CMK (cell line): ENCODE measurements at places on chromosomes 3 and 15.

GRCh38 chr3:67819447-67819846 is 165.0 kb upstream of the SUCLG2 start:
- no peak for DNase-seq

GRCh38 chr3:103052236-103052830 is 617.5 kb downstream of the ZPLD1 start:
- no peak for DNase-seq

DNA sequence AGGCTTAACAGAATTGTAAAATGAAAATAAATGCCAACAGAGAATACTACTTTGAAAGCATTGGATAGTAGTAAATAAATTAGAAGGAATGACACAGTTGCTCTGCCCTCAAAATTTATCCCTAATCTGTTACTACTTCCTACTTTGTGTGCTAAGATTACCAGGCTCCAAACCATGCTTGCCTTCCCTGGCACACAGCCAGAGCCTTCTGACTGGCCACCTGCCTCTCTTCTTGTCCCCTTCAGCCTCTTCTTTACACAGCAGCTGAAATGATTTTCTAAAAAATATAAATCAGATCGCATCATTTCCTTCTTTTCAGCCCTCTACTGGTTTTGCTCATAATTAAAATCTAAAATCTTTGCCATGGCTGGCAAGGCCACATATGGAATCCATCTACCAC is 334.1 kb downstream of the FHIT start:
- no peak for DNase-seq

GRCh38 chr15:79133309-79133708 is 42.7 kb upstream of the RASGRF1 start:
- DNase-seq, result no peak

- DNase-seq, result no peak
Measured at GRCh38 chr15:85545752-85546151, 165.3 kb downstream of the AKAP13 start.

DNA sequence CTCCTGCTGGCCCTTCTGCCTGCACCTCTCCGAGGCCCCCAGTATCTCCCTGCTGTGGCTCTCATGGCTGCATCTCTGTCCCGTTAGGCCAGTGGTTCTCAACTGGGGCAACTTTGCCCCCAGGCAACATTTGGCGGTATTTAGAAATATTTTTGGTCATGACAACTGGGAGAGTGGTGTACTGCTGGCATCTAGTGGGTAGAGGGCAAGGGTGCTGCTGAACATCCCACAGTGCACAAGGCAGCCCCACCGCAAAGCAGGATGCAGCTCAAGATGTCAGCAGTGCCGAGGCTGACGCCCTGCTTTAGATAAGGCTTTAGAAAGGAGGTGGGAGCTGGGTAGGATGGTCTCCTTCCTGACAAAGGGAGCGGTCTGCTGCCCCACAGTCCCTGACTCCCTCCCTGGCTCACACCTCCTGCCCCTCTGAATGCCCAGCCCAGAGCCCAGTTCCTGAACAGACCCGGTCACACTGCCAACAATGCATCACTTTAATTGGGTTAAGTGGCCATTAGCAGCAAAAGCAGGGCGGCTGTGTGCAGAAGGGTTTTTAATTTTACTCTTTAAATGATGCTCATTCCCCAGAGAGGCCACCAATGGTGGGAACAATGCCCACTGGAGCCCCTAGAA is 68.8 kb upstream of the TMEM115 start:
- DNase-seq, result peak; percentile 70

GRCh38 chr15:90553248-90553745 is 23.6 kb downstream of the CRTC3 start:
- no peak for DNase-seq

GRCh38 chr3:53195602-53196574 is 34.9 kb downstream of the PRKCD start:
- no peak for DNase-seq

- no peak for DNase-seq
Measured at GRCh38 chr3:30733209-30733608, 126.8 kb downstream of the TGFBR2 start.

GRCh38 chr3:30438126-30438525 is 168.3 kb upstream of the TGFBR2 start:
- no peak for DNase-seq

DNA sequence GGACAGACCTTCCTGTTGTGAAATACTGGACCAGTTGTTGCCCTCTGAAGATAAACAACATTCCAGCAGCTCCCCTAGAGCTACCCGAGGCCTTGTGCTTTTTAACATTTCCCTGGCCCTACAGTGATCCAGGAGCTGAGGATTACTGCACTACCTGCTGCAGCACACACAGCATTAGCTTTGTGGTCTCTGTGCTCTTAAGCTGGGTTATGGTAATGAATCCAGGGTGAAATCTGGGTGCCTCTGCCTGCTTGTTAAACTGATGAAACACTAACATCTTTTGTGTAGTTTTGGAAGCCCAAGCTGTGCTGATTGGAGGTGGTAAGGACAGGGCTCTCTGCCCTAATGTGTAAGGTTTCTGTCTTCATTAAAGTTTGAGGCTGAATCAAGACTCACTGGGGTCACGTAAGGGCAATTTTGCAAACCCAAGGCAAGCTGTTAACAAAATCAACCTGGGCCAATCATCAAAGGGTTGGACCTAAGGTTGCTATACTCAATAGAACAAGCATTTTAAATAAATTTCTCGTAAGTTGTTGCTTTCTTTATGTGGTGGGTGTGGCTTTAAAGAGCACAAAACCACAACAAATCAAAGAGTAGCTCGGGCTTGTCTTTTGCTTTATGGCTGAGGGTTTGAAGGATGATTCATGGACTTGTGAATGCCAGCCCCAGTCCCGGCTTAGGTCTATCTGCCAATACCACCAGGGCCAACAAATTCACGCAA is 183.9 kb downstream of the TPRG1 start:
- DNase-seq, result no peak

DNA sequence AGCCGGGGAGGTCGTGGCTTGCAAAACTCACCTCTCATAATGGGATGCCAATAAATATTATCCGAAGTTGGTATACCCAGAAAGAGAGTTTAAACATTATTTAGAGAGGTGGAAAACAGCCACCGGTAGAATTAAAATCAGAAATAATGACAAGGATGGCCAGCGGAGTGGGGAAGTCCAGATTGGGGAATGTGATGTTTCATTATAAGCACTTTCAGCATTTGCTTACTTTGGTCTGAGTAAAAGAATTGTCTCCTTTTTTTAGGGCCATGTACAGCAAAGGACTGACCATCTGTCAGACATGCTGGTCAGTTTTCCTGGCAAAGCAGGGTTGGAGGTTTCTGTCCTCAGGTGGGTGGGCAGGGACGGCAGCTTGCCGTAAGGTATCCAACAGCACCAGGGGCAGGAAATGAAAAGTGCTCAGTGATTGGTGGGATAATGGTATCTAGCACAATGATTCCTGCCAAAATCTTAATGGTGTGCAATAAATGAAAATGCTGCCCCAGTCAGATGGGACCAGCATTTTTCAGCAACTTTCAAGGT is 24.3 kb downstream of the APBA2 start:
- no peak for DNase-seq

GRCh38 chr3:181484026-181484425 is 227.7 kb upstream of the SOX2 start:
- no peak for DNase-seq

DNA sequence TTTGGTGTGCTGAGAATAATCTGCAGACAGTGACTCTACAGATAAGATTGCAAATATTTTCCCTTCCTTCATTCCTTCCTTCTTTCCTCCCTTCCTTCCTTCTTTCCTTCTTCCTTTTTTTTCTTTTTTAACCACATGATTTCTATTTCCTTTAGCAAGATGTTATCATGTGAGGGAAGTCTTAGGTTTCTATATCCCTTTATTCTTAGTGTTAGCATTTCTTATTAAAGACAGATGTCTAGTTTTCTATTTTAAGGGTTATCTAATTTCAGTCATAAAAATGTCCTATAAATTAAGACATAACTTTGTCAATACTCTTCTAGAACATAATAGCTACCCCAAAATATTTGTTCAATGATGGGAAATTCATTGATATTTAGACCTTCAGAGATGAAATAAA is 470.9 kb downstream of the LPP start:
- no peak for DNase-seq

- no peak for DNase-seq
Measured at GRCh38 chr3:171954690-171955383, 84.5 kb upstream of the FNDC3B start.

- no peak for DNase-seq
Measured at GRCh38 chr3:133843634-133844033, 38.0 kb downstream of the SRPRB start.

DNA sequence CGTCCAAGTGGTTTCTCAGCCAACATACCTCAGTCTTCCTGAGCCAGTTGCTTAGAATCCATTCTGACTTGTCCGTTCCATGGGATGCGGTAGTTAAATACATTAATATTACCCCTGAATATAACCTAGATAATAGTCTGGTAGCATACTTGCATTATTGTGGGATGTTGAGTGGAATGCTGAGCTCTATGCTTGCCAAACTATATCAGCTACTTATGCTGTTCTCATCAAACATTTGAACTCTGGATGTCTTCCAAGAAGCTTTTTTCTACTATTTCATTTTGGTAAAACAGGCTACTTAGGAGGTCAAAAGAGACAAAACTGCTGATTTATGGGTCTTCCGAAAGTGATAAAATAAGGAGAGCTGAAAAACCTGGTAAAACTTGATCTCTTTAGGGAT is 429.5 kb downstream of the NAALADL2 start:
- DNase-seq, result no peak

GRCh38 chr15:92627014-92627413 is 28.6 kb downstream of the FAM174B start:
- DNase-seq, result no peak

DNA sequence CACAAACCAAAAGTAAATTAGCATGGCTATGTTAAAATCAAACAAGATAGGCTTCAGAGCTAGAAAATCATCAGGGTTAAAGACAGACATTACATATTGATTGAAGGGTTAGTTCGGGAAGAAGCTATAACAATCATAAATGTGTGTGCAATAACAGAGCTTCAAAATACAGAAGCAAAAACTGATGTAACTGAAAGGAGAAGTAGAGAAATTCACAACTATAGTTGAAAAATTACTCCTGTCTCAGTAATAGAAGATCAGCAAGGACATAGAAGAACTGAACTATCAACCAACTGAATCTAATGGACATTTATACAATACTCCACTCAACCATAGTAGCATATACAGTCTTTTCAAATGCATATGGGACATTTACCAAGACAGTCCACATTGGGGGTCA is 59.4 kb downstream of the MCTP2 start:
- DNase-seq, result no peak

- DNase-seq, result no peak
Measured at GRCh38 chr3:20145874-20146273, 40.1 kb downstream of the SGO1 start.

DNA sequence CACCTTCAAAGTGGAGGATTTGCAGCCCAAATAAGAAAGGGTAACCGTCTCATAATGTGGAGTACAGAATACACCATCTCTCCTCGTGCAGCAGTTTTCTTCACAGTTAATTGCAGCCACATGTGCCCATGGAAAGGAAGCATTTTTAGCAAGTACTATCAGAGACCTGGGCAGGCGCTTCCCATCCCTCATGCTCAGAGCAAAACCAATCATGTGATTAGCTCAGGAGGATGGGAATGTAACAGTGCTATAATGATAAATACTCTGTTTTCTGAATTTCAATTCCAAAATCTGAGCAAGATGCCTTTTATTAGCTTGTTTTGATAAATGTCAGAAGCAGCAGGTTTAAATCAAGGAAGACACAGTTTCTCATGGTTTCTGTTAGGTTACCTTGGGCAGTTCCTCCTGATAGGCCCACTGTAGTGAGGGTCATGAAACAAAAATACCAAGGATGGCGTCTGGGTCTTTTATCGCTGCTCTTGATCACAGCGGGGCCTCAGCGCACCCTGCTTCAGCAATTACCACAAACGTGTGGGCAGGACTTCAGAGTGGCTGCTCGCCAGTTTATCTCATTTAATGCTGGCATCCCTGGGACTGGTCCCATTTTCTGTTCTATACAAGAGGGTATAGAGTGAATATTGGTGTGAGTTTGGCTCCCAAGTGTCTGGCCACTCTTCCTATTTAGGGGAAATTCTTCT is 92.6 kb upstream of the VGLL4 start:
- DNase-seq, result no peak

DNA sequence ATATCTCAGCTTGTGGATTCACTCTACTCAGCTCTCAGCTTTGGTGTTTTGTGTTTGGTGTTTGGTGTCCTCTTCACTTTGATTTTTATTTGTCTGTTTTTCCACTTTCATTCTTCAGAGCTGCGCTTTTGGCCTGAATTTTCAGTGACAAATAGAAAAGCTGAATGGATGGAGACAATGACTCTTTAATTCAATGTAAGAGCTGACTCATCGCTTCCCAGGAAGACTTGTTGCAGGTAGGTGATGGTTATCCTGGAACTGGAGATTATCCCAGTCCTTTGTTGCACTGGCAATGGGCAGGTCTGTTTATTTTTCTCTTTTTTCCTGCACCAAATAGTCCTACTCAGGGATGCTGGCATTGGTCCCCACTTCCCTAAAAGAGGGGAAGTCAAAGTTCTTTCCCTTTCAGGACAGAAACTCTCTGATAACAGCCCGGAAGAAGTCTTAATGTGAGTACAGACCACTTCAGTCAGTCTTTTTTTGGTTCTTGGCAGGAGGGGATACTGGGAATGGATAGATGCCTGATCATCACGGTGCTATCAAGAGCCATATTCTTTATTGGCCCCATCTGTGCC is 12.4 kb upstream of the AEN start:
- no peak for DNase-seq

DNA sequence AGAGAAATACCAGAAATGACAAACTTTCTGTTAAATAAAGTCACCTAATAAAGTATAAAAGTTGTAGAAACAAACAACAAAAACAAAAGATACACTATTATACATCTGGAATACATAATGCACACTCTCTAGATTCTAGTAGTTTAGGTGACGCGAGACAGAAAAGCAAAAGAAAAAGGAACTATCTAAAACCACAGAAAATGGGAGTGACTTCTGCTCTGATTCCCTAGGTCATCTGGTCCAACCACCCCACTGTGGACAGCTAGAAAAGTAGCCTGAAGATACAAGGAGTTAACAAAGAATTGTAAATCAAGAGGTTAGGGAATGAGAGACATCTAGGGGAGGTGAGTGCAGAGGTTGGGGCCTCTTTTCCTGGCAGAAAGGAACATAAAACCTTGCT is 39.1 kb downstream of the DHX36 start:
- no peak for DNase-seq
